ENCODE measurements at places on chromosomes 6 and 20. TPM values are rescaled to one million over a fixed set of nuclear protein-coding genes. Genes with fewer than 3 reads are reported as not detected.

DNA sequence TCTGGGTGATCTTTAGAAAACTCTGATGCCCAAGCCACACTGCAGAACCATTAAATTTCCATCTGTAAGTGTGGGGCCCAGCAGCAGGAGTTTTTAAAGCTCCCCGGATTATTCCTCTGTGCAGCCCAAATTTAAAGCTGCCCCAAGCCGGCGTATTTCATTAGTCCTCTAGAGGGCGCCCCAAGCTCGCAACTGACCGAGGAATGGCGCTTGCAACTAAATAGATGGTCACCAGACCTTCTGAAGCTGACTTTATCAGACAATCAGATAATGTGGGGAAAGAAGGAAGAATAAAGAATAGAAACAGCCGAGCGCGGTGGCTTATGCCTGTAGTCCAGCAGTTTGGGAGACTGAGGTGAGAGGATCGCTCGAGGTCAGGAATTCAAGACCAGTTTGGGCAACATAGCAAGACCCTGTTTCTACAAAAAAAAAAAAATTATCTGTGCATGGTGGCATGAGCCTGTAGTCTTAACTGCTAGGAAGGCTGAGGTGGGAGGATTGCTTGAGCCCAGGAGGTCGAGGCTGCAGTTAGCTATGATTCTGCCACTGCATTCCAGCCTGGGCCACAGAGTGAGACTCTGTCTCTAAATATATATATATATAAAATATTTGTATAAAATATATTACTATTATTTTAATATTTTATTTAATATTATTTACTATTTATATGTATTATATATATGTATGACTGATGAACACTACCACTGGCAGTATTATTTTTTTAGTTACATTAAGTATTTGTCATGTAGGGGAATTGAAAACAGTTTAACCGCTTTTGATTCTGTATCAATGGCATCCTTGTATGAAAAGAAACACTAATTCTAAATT is 56.0 kb downstream of the OTOR start:
- H3K27ac ChIP-seq: no peak overlapping the region
- H3K4me1 ChIP-seq: no peaks in the 10 kb centered on the region
- DNase-seq: no peak
- H3K36me3 ChIP-seq: no peaks in the 10 kb centered on the region
- H3K27me3 ChIP-seq: peaks cover 44% of the 10 kb centered on the region
- no peak overlapping the region for H3K4me3 ChIP-seq

GRCh38 chr6:112886415-112886814 is 539.3 kb downstream of the RFPL4B start:
- DNase-seq: no peak
- no peaks in the 10 kb centered on the region for H3K27me3 ChIP-seq
- H3K4me1 ChIP-seq: no peaks in the 10 kb centered on the region
- no peaks in the 10 kb centered on the region for H3K36me3 ChIP-seq

GRCh38 chr6:56102216-56102615 is 145.2 kb downstream of the COL21A1 start:
- no peak overlapping the region for H3K4me3 ChIP-seq
- no peak for DNase-seq
- no peaks in the 10 kb centered on the region for H3K27me3 ChIP-seq
- H3K27ac ChIP-seq: no peak overlapping the region
- no peaks in the 10 kb centered on the region for H3K36me3 ChIP-seq

DNA sequence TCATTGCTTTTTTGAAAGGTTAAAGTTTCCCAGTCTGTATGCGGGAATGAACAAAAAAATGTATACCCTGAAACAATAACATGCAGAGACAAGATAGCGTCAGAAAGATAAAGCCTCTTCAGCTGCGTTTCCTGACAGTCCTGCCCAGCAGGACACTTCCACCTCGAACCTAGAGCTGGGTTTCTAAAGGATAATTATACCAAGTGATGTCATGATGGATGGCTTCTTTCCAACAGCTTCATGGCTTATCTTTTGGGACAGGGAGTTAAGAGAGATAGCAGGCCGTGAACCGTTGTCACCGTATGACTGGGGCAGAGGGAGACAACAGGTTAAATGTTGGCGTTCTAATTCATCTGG is 267.6 kb upstream of the SGK1 start:
- no peak overlapping the region for H3K4me3 ChIP-seq
- no peak for DNase-seq
- no peak overlapping the region for H3K27ac ChIP-seq
- H3K36me3 ChIP-seq: no peaks in the 10 kb centered on the region
- no peaks in the 10 kb centered on the region for H3K27me3 ChIP-seq
- H3K4me1 ChIP-seq: peaks cover 3% of the 10 kb centered on the region

DNA sequence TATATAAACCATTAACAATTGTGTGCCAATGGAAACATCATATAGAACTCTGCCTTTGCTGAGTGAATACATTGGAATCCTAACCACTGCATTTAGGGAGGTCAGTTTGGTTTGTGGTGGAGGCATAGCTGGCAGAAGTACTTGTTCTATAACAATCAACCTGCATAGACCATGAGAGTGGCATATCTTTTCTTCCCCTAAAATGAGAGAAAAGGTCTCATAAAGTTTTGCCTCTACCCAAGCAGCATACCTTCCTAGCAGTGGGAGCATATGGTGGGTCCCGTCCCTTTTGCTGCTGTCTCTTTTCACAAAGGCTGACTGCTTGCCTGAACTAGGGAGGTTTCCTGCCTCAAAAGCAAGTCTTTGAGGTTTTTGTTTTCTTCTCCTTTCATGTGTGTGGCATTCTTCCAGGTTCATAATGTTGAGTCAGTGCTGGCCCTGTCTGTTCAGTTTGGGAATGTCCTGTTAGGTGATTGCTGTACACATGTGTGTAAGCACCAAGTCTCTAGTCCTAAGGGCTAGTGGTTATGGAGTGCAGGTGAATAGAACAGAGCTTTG is 61.2 kb upstream of the SUPT3H start:
- H3K4me3 ChIP-seq: no peak overlapping the region
- H3K4me1 ChIP-seq: peaks cover 30% of the 10 kb centered on the region
- H3K27ac ChIP-seq: no peak overlapping the region
- H3K27me3 ChIP-seq: no peaks in the 10 kb centered on the region
- no peaks in the 10 kb centered on the region for H3K36me3 ChIP-seq

- H3K27me3 ChIP-seq: no peaks in the 10 kb centered on the region
- no peak overlapping the region for H3K27ac ChIP-seq
- no peak overlapping the region for H3K4me3 ChIP-seq
- H3K4me1 ChIP-seq: no peaks in the 10 kb centered on the region
- no peak for DNase-seq
Observed at GRCh38 chr6:64591676-64592036, 956.1 kb downstream of the PHF3 start.

DNA sequence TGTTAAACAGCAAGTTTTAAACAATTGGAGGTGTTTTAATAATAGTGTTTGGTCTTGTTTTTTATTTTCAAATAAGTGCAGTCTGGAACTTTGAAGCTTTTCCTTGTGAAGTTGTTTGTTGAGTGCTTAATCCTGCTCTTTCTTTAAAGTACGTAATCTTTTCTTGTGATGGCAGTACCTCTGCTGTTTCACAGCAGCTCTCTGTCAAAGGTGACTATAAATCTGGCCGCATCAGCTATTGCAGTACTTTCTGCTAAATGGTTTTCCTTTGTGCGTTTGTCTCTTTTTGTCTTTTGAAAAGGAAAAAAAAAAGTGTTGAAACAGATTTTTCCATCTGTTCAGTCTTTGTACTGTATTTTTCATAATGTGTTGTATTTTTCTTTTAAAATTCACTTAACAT is 12.7 kb downstream of the STXBP5 start:
- H3K4me1 ChIP-seq: no peaks in the 10 kb centered on the region
- H3K36me3 ChIP-seq: no peaks in the 10 kb centered on the region
- no peak overlapping the region for H3K4me3 ChIP-seq

DNA sequence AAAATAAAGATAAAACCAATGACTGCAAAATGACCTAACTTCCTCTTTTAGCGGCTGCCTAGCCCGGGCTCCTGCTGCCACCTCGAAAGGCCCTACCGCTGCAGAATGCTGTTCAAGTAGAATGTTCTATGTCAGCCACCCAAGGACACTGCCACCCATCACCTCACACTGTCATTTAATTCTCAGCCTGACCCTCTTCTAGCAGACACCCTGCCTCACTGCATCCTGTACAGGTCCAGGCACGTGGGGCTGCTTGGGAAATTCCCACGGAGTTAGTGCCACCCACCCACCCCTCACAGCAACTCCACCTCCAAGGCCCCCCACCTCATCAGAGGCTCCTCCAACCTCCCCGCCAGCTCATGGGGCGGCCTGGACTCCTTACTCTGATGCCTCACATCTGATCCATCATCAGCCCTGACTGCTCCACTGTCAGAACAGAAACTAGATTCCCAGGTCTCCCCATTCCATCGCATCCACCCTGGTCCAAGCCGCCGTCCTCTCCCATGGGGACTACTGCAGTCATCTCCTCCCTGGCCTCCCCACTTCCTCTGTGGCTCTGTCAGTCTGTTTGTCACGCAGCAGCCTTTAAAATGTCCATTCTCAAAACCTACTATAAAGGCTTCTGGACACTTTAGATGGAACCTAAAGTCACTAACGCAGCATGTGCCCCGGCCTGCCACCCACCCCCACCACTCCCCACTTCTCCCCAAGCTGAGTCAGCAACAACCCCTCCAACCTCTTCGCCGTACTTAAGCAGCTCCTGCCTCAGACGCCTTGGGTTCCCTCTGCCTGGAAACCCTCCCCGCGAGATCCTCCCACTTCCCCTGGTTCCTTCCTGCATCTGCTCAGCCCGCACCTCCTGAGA is 17.0 kb downstream of the NFATC2 start:
- peaks cover 17% of the 10 kb centered on the region for H3K4me1 ChIP-seq
- H3K36me3 ChIP-seq: no peaks in the 10 kb centered on the region
- no peak overlapping the region for H3K4me3 ChIP-seq
- H3K27ac ChIP-seq: no peak overlapping the region

DNA sequence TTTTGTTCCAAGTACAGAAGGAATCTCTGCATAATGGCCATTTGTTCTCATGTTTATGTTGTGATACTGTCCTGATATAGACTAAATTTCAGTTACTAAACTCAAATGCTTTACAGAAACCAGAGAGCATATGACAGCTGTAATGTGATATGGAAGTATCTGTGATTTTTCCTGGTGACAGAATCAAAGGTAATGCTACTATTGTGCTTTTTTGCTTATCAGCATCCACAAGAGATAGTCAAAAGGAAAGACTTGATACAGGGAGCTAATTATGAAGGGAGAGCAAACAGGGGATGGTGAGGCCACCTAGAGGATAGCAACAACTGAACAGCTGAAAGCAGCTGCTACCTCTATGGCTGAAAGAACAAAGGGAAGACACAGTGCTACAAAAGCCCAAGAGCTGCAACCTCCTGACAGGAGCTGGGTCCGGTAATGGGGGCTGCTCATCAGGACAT is 181.4 kb downstream of the PHF3 start:
- no peaks in the 10 kb centered on the region for H3K36me3 ChIP-seq
- no peaks in the 10 kb centered on the region for H3K4me1 ChIP-seq
- H3K27me3 ChIP-seq: no peaks in the 10 kb centered on the region
- H3K27ac ChIP-seq: no peak overlapping the region

GRCh38 chr20:46226602-46227001 is 81.7 kb downstream of the CDH22 start:
- no peaks in the 10 kb centered on the region for H3K36me3 ChIP-seq
- no peaks in the 10 kb centered on the region for H3K4me1 ChIP-seq
- H3K4me3 ChIP-seq: no peak overlapping the region
- H3K27me3 ChIP-seq: peaks cover 61% of the 10 kb centered on the region
- DNase-seq: no peak

DNA sequence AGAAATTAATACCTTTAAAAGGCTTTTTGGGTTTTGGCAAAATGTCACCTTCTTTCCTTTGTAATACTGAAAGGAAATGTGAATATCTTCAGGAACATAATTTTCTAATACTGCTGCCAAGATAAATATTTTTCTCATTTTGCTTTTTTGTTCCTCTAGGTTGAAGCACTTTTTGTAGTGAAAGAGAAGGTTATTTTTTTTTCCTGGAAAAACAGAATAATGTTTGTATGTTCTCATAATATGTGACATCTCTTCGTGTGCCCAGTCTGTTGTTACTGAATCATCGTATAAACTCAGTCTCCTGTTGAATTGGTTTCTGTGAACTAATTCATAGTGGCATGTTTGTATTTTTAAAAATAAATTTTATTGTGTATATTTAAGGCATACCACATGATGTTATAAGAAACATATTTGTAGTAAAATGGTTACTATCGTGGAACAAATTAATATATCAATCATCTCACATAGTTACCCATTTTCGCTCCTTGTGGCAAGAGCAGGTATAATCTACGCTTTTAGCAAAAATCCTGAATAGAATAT is 74.4 kb downstream of the SH3BGRL2 start:
- no peaks in the 10 kb centered on the region for H3K4me1 ChIP-seq
- no peak for DNase-seq
- no peak overlapping the region for H3K4me3 ChIP-seq

DNA sequence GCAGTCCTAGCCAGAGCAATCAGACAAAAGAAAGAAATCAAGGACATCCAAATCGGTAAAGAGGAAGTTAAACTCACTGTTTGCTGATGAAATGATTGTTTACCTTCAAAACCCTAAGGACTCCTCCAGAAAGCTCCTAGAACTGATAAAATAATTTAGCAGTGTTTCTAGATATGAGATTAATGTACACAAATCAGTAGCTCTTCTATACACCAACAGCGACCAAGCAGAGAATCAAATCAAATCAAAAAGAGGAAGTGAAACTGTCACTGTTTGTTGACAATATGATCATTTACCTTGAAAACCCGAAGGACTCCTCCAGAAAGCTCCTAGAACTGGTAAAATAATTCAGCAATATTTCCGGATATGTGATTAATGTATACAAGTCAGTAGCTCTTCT is 21.7 kb downstream of the SERPINB9 start:
- no peaks in the 10 kb centered on the region for H3K36me3 ChIP-seq
- peaks cover 17% of the 10 kb centered on the region for H3K4me1 ChIP-seq
- DNase-seq: no peak
- no peak overlapping the region for H3K4me3 ChIP-seq

The GLP1R gene
- 0.95 TPM for total RNA-seq

The KHDC1L gene
- total RNA-seq: not detected

The CALHM5 gene
- total RNA-seq: 1.1 TPM

The ADGRF4 gene
- 45.7 TPM for total RNA-seq

The ANKRD66 gene
- total RNA-seq: not detected

The GCNT2 gene
- total RNA-seq: 10.9 TPM

The EDN1 gene
- 21.7 TPM for total RNA-seq

The ACAT2 gene
- 14.5 TPM for total RNA-seq

The CDC25B gene
- 16.5 TPM for total RNA-seq

The OR2B6 gene
- not detected for total RNA-seq

All from suprapubic skin (tissue), 4 donors.